ENCODE measurements at places on chromosomes 3 and 15.

- no peak for DNase-seq
These were observed 142.0 kb upstream of the UBE2E1 start for GRCh38 chr3:23663661-23664186.

DNA sequence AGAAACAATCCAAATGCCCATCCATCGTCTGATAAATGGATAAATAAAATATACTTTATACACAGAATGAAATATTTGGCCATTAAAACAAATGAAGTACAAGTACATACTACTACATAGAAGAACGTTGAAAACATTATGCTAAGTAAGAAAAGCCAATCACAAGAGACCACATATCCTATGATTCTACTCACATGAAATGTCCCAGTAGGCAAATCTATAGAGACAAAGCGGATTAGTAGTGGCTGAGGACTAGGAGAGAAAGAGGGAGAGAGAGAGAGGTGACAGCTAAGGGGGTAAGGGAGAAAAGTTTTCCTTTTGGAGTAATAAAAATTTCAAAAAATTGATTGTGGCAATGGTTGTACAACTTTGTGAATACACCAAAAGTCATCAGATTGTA lies 147.0 kb downstream of the GREM1 start:
- no peak for DNase-seq

DNA sequence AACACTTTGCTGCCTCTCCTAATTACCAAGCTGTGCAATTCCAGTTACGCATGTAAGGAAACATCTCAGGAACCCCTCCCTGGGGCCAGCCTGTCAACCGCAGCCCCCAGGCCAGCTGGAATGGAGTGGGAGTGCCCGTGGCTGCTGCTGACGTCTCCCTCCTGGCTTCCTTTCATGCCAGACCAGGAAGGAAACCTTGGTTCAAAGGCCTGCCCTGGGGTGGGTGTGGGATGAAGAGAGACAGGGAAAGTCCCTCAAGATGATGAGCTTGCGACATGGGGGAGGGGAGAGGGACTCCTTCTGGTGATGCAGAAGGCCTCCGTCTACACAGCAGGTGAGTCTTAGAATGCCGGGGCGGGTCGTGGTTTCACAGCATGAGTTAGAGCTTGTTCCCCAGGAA lies 11.4 kb upstream of the CYP11A1 start:
- no peak for DNase-seq

DNA sequence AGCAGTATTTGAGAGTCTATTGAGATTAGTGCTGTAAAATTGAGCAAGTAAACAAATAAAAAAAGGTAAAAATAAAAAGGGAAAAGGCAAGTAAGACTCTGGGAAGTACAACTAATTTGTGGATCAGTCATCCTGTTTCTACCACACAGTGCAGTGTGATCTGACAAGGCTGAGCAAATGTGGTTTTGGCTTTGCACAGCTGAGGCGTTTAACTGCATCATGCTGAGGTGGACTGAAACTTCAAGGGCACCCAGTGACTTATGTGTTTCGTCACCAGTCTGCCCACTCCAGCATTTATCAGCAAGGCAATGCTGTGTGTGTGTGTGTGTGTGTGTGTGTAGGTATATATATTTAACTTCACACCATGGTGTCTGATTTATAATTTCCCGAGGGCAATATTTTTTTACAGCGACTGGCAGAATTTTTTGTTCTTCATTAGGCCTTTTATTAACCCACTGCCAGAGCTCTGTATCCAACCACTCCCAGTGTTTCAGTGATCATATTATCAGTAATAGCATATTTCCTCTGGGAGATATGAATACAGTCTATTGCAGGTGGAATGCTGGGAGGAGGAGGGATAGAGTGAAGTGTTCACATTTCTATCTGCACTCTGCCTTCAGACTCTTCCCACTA lies 131.5 kb upstream of the SATB1 start:
- peak; percentile 6 for DNase-seq

DNA sequence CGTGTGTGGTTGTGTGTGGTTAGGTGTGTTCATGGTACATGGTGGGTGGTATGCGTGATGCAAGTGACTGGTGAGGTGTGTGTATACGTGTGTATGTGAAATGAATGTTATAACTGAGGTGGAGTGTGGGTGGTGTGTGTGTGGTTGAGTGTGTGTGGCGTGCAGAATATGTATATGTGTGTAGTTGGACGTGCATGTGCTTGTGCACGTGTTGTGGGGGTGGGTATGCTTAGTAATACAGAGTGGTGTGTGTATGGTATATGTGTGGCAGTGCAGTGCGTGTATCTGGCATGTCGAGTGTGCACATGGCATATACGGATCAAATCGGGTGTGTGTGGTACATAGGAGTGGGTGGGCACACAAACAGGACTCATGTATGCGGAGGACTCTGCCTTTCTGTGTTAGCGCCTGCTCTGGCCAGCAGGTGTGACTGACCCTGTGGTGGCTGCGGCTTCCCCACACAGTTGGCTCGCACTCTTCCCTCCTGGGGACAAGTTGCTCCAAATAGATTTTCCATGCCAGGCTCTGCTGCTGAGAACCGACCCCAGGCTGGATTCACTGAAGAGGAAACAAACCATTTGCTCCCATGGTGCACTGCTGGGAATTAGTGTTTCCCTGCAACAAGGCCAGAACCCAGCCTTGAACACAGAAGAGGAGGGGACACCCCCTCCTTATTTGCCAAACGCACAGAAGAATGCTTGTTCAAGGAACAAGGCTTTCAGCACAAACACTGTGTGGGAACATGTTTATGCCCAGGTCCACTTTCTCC lies 1.2 kb upstream of the C3orf70 start:
- no peak for DNase-seq

GRCh38 chr3:128362026-128362965 lies 104.4 kb downstream of the DNAJB8 start:
- no peak for DNase-seq

DNA sequence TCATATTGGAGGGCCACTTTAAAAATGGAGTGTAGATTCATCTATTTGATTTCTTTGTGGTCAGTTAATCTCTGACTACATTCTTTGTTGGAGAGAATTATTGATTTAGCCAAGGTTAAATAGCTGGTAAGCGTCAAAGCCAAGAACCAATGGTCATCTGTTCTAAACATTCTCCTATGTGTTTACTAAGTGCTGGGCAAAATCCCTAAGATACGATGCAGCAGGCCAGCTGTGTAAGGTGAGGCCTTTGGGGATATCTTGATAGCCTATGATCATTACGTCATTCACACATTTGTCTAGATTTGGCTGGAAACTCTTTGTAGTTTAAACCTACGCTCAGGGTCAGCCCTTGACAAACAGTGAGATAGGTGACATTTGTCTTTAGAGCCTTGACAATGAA lies 236.2 kb downstream of the NR1D2 start:
- DNase-seq: no peak

DNA sequence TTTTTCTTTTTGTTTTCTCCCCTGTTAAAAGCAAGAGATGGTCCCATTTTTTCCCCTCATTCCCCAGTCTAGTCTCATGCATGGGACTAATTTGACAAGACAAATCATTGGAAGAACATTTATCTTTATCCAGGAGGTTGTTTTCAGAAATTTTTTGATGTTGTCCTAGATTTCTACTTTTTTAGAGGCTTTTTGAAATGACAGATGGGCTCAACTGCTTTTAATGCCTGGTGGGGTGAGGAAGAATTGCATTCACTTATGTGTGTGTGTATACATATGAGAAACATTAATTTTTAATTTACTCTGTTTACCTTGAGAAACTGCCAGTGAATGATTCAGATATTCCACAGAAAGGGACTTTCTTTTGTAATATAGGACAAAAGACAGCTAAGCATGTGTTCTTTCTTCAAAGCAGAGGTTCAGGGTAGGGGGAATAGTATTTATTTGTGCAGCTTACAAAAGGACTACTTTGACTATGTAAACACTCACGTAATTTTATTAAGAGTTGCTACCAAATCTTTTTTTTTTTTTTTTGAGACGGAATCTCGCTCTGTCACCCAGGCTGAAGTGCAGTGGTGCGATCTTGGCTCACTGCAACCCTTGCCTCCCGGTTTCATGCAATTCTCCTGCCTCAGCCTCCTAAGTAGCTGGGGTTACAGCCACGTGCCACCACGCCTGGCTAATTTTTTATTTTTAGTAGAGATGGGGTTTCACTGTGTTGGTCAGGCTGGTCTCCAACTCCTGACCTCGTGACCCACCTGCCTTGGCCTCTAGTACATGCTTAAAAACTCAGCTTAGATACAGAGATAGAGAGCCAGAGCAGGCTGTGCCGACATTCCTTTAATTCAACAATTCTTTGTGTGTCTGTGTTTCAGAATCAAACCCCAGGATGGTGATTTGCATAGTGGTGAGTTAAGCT lies 130.1 kb upstream of the RARB start:
- no peak for DNase-seq

DNA sequence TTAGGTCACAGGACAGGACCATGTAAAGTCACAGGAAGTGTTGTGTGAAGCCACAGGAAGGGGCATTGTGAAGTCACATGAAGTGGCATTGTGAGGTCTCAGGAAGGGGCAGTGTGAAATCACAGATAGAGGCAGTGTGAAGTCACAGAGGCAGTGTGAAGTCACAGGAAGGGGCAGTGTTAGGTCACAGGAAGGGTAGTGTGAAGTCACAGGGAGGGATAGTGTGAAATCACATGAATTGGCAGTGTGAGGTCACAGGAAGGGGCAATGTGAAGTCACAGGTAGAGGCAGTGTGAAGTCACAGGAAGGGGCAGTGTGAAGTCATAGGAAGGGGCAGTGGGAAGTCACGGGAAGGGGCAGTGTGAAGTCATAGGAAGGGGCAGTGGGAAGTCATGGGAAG lies 37.9 kb downstream of the GASK1A start:
- no peak for DNase-seq

DNA sequence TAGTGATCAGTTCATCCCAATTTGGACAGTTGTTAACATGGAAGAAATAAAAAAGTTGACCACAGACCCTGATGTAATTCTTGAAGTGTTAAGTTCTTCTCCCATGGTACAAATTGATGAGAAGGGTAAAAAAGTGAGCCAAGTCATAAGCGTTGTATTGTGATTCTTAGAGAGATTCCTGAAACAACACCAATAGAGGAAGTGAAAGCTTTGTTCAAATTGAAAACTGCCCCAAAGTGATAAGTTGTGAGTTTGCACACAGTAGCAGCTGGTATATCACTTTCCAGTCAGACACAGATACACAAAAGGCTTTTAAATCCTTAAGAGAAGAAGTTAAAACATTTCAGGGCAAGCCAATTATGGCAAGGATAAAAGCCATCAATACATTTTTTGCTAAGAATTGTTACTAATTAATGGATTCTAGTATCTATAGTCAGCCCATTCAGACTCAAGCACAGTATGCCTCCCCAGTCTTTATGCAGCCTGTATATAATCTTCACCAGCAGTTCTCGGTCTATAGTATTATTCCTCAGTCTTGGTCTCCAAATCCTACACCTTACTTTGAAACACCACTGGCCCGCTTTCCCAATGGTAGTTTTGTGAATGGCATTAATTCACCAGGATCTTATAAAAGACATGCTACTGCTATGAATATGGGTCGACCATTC lies 38.2 kb downstream of the CDIN1 start:
- no peak for DNase-seq

- DNase-seq: no peak
These were observed 49.7 kb downstream of the PDHB start for GRCh38 chr3:58383904-58384303.

GRCh38 chr3:152307829-152308474 lies 39.2 kb downstream of the MBNL1 start:
- DNase-seq: no peak

- no peak for DNase-seq
These were observed 7.1 kb downstream of the ELL3 start for GRCh38 chr15:43769584-43770228.

DNA sequence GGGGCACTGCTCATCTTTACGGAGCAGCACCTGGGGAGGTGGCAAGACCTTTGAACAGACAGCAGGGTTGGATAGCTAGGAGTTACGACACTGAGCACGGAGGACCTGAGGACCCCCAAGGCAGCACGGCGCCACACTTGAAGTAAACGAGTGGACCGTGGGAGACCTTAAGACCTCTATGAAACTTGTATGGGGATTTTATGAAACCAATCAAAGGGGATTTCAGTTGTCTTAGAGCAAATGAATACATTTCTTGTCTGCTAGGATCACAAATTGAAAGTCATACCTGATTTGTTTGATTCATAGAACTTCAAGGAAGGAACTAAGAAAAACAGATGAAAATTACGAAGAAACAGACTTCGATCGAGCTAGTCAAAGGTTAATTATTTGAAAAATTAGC lies 281.2 kb downstream of the MECOM start:
- no peak for DNase-seq

GRCh38 chr3:55691141-55691540 lies 204.0 kb upstream of the WNT5A start:
- no peak for DNase-seq

- no peak for DNase-seq
These were observed 769 bp upstream of the SELENOS start for GRCh38 chr15:101277943-101278564.

DNA sequence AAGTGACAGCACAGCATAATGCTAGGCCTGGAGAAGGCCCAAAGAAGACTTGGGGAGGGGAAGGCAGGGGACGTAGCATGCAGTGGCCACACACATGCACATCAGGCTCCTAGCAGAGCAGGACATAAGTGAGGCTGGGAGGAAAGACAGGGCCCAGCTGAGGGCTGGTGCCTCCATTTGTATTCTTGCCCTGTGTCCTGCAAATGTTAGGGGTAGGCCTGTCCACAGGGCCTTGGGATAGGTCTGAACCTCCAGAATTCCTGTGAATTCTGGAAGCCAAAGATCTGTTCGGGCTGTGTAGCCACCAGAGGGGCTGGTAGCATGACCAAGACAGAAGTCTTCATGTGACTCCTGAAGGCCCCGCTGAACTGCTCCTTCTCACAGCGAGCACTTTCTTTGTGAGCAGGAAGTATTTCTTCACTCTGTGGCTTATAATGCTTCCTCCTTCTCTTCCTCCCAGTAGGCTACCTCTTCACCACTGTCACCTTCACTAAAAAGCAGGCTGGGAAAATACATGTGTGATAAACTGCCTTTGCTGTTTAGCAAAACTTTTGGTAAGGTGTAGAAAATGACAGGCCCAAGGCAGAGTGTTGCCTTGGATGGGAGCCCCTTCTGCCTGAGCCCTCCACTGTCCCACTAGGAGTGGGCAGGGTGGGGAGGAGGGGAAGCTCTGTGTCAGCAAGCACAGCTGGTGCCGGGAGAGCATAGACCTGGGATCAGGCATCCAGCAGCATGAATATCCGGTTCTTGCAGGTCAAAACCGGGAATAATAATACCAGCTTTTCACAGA lies 8.4 kb downstream of the CERS3 start:
- DNase-seq: no peak

DNA sequence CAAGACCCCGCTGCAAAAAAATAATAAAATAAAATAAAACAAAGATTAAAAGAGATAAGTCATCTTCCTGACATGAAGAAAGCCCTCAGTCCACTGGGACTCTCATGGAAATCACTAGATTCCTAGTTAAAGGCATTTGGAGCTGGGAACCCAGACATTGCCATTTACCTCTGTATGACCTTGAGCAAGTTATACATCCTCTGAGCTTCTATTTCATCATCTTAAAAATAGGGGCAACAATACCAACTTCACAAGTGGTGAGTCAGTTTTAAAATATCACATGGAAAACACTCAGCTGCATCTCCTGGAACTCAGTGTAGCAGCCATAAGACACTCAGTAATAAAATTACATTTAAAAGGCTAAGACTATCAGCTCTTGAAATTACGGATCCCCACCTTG lies 334.8 kb downstream of the ERC2 start:
- no peak for DNase-seq

- no peak for DNase-seq
These were observed 68.4 kb upstream of the FLNB start for GRCh38 chr3:57939775-57940174.

Measured in stimulated activated CD8-positive, alpha-beta memory T cell treated with anti-CD3 and anti-CD28 coated beads, Interleukin-2, amount 100 ng/mL, for 1 hour (primary cell).